ENCODE measurements at places on chromosomes 4 and X.

DNA sequence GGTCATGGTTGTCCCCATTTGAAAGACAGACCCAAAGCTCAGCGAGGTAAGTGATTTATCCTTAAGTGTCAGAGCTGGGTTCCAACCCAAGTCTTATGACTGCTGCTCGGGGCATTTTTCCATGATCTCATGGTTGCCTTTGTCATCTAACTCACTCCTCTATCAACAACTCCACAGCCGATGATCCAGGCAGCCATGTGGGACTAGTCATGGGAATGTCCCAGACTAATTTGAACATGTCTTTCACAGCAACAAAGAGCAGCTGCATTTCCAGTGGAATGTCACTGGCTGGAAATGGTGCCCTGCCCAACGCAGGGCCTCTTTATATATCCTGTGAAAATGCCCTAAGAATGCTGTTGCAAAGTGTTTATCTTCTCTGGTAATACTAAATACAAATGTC lies 284.8 kb upstream of the PPARGC1A start:
- DNase-seq: no peak

- no peak for DNase-seq
These were observed 15.6 kb downstream of the MAML3 start for GRCh38 chr4:140138428-140138827.

DNA sequence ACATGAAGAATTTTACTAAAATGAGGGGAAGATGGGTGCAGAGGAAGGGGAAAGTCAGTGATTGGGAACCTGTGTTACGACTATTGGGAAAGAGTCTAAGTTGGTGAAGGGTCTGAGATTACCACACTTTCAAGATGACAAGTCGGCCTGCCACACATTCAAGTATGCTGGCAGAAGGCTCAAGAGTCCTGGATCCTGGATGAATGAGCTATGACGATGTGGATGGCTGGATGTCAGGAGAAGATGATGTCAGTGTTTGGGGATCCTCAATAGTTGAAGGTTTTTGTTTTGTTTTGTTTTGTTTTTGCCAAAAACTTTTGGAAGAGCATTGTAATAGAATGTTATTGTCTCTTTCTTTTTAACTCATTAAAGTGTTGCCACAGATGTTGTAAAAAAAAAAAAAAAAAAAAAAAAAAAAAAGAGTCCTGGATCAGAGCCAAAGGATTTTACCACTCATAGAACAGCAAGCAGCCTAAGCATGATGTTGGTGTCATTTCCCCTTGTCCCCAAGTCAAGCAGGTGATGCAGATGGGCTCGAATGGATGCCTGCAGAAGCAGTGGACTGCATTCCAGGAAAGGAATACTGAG lies 120.6 kb downstream of the REELD1 start:
- no peak for DNase-seq

DNA sequence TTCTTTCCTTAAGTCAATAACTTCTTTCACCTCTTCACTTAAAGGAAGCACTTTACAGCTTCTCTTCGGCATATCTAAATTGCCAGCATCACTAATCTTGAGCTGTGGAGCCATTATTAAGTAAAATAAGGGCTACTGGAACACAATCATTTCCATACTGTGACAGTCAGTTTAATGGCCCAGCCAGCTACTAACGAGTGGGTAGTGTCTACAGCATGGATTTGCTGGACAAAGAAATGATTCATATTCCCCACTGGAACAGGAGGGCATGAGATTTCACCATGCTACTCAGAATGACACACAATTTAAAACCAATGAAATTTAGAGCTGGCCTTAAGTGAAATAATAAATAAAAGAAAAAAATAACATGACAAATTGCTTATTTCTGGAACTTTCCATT lies 72.1 kb downstream of the DDIT4L start:
- no peak for DNase-seq

DNA sequence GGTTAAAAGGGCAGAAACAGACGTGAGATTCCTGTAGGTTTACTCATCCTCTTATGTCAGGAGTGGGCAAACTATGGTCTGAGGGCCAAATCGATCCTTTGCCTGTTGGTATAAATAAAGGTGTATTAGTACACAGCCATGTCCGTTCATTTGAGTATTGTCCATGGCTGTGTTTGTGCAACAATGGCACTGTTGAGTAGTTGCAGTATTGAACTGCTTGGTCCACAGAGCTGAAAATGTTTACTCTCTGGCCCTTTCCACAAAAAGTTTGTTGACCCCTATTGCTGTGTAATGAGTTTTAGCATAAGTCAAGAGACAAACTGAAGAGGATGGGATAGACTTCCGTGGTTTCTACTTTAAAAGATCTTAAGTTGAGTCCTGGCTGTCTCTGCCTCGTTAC lies 59.0 kb upstream of the MID1 start:
- no peak for DNase-seq

DNA sequence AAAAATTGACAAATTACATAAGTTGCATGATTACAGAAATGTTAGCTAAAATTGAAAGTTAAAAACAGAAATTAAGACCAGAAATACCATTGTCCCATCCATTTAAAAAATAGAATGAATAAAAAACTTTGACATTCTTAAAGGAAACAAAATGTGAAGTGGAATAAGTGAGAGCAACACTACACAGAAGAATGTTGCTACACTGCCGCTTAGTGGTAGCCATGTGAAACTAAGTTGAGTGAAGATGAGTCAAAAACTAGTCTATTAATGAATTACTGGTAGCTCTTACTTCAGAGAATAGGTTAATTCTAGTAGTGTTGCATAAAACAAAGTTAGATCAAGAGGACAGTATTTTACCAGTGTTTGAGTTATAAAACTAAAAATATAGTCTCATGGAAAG lies 571.0 kb upstream of the KLHL4 start:
- no peak for DNase-seq

DNA sequence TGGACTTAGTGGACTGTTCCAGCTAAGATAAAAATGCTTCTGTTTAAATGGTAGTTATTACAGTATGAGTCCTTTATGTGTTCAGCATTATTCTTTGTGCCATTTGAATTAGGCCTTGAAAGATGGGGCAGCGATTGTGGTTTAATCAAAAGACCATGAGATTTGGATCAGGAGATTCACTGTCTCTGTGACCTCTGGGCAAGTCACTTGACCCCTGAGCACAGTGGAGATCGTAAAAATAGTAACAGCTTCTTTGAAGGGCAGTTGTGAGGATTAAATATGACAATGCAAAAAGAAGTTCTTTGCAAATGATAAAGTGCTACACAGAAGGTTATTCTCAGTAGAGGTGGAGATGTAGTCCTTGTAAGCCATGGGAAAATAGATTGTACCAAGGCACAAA lies 10.8 kb downstream of the CXCR3 start:
- no peak for DNase-seq

DNA sequence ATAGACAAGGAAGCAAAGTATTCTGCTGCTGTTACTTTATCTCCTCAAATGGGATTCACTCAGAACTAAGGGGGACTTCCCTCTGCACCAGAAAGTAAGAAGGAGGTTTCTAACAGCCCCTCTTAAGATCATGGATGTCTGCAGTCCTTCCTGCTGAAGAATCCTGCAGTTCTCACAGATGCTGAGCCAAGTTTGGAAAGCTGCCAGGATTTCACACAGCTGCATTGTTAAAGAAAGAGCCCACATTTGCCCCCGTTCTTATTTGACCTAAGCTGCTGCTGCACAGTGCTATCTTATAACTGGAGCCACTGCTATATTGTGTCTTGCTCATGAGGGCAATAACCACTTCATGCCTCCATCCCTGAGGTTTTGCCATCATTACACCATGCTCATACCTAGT lies 81.1 kb downstream of the FAAH2 start:
- DNase-seq: no peak

DNA sequence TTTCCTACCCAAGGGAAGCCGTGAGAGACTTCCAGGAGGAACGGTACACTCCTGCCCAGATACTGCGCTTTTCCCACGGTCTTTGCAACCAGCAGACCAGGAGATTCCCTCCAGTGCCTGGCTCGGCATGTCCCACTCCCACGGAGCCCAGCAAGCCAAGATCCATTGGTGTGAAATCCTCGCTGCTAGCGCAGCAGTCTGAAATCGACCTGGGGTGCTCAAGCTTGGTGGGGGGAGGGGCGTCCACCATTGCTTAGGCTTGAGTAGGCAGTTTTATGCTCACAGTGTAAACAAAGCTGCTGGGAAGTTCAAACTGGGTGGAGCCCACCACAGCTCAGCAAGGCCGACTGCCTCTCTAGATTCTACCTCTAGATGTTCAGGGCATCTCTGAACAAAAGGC lies 284.8 kb upstream of the FGF13 start:
- DNase-seq: no peak

GRCh38 chr4:19557161-19557560 lies 694.5 kb upstream of the SLIT2 start:
- DNase-seq: no peak

GRCh38 chr4:8844976-8845690 lies 26.5 kb downstream of the HMX1 start:
- DNase-seq: no peak

- DNase-seq: no peak
These were observed 276.0 kb upstream of the TET2 start for GRCh38 chr4:104870495-104871233.

DNA sequence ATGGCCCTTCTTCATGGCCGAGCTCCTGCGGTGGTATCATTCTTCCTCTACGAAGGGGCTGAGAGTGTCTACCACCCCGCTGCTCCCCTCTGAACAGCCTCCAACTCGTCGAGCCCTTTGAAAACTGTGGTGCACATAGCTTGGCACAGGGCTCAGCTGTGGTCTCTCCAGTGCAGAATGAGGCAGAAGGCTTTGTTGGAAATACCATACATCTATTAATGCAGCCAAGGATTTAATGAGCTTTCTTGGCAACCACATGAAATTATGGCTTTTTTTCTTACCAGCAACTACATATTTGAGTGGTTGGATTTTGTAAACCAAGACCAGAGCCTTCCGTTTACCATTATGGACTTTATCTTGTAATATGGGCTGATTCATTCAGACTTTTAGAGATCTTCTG lies 61.7 kb upstream of the CBR4 start:
- no peak for DNase-seq

DNA sequence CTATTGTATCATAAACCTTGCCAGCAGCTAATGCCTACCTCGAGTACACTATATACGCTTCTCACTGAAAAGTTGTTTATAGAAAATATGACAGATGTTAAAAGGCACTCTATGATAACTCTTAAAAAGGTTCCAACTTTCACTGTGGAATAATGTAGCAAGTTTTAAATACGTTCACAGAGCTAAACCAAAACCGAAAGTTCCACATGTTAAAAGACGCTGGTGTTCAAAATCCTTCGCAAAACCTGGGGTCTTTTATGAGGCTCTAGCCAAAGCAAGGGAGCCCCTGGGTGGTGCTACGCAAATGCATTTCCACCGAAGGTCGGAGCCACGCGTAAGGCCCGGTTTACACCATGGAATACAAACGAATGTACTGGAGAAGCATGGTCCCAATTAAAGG lies 103.7 kb upstream of the TENM3 start:
- DNase-seq: no peak

DNA sequence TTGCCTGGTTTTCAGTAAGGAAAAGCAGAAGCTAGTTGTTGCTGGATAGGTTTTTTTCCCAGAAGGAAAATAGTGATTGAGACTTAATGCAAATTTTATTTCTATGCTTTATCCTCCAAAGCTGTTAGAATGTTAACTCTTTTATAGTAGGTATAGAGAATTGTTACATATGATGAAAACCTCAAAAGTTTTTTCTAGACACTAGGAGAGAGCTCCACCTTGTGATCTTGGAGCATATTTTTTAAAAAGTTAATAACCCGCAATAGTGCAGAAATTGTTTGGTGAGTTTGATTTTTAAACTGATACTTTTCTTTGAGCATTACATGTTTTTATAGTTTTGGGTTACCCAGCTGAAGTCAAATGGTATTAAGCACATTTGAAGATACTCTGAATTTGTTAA lies 56.5 kb downstream of the STAG2 start:
- no peak for DNase-seq

- DNase-seq: no peak
These were observed 430.2 kb downstream of the FAT4 start for GRCh38 chr4:125744891-125745364.

DNA sequence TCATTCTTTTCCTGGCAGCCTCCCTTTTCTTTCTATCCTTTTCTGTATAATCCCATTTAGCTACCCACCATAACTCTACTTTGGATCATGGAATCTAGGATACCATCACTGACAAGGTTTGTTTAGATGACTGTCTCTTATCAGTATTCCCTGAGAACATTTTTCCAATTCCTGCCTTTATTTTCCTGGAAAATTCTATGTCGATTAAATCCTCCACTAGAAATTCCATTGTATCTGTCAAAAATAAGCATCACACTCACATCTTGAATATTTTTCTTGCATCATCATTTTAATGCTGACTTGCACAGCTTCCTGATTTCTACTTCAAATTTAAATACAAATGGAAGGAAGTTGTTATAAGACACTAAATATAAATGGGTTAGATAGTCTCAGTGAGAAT lies 20.2 kb downstream of the TRIM2 start:
- DNase-seq: no peak

- DNase-seq: no peak
These were observed 18.5 kb downstream of the CNOT6L start for GRCh38 chr4:77800483-77801259.

- DNase-seq: no peak
These were observed 590.9 kb upstream of the GNPDA2 start for GRCh38 chr4:45317276-45317675.

- DNase-seq: no peak
These were observed 1.3 kb downstream of the NAF1 start for GRCh38 chr4:163165217-163166017.

DNA sequence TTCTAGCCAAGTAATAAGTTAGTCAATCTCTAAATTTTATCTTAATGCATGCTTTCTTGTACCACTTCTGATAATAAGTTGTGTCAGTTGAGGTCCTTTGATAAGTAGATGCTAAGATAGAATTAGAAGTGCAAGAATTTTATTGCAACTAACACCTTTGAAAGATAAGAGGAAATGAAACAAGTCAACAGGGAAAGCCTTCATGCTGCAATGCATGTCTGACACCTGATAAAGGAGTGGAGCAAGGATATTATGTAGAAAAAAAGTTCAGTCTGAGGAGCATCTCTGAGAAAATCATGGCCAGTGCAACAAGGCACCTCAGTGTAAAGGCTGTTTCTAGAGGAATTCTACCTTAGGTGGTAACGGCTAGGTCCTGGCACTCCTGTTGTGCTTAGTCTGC lies 210.7 kb upstream of the PPP1R2C start:
- no peak for DNase-seq

- DNase-seq: peak; percentile 53
These were observed 60.1 kb downstream of the SH2D1A start for GRCh38 chrX:124406294-124407014.

GRCh38 chr4:41012293-41012692 lies 202.0 kb downstream of the APBB2 start:
- DNase-seq: no peak

DNA sequence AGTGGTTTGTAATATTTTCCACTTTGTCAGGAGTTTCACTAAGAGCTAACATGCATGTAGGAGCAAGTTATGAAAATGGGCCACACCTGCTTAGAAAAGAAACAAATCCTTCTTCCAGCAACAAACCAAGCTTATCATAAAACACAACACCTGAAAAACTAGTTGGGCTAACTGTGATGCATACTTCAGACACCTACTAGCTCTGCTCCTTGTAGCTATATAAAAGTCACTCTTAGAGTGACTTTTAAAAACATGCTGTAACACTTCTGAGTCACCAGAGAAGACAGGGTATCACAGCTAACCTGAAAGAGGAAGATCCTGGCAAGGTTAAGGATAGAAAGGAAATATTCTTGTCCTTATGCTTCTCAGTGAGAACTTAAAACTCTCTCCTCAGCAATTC lies 3.6 kb upstream of the SLAIN2 start:
- DNase-seq: no peak

- no peak for DNase-seq
These were observed 14.9 kb downstream of the RPGR start for GRCh38 chrX:38312436-38312835.
